CD4-positive, alpha-beta T cell treated with Interferon alpha-2 for 1 hour (primary cell): ENCODE measurements at places on chromosomes 13 and 19.

- DNase-seq = no peak
Measured at GRCh38 chr19:54262066-54262465, 5.0 kb upstream of the LILRB5 start.

GRCh38 chr19:2775556-2776430 lies 7.3 kb downstream of the SGTA start:
- DNase-seq = peak; percentile 69

GRCh38 chr13:20399961-20400360 lies 125.7 kb downstream of the CRYL1 start:
- DNase-seq = no peak

GRCh38 chr19:46731007-46731501 lies 14.1 kb upstream of the PRKD2 start:
- peak; percentile 56 for DNase-seq

DNA sequence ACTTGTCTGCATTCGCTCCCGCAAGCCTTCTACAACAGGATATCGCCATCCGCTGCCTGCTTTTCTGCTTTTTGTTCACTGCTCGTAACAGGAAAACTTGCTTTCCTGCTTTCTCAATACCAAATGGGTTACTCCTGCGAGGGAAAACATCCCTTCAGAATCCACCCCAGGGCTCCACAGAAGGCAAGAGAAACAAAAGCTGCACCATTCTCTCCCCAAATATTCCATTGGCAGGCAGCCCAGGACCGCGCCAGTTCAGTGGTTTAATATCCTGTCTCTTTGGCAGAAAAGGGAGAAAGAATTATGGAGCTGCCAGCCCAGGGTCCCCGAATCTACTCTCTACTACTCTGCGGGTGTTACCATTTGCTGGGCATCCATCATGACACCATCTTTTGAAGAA lies 84.7 kb upstream of the DOCK9 start:
- no peak for DNase-seq

- DNase-seq = no peak
Measured at GRCh38 chr13:51682686-51683085, 98.4 kb downstream of the WDFY2 start.
